ENCODE measurements at places on chromosomes 6 and 20. TPM values are rescaled to one million over a fixed set of nuclear protein-coding genes. Genes with fewer than 3 reads are reported as not detected.

Gene BMP2
- total RNA-seq: not detected

Gene MYLK4
- 0.09 TPM for total RNA-seq

Gene SLC24A3
- total RNA-seq: not detected

Gene PNPLA1
- total RNA-seq: not detected

Gene SPATS1
- not detected for total RNA-seq

Gene IMPG1
- not detected for total RNA-seq

Gene TXNDC5
- total RNA-seq: 51.0 TPM

Gene C6orf163
- total RNA-seq: 1.3 TPM

Gene SLC17A9
- 78.5 TPM for total RNA-seq

Gene TTLL9
- total RNA-seq: not detected

Gene AGER
- total RNA-seq: 16.4 TPM

Gene ABHD16B
- not detected for total RNA-seq

DNA sequence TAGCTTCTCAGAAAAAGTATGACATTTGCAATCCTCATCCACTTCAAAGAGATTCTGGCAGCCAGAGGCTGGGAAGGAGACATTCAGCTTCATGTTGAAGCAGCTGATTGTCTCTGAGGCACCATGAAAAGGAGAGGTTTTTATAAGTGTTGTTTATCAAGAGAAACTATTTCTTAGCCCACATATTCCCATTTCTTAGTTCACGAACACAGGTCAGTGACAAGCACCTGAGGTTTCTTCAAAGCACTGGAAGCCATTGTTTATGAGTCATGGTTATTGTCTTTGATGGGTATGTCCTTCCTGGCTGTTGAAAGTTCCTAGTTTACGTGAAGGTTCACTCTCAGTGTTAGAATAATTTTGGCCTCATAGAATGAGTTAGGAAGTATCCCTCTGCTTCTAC, 3.0 kb upstream of the DDX43 start:
- peak overlapping the region; percentile 49 for H3K27ac ChIP-seq
- peaks cover 14% of the 10 kb centered on the region for H3K4me1 ChIP-seq
- H3K4me3 ChIP-seq: no peak overlapping the region
- peaks cover 5% of the 10 kb centered on the region for H3K27me3 ChIP-seq
- DNase-seq: no peak

DNA sequence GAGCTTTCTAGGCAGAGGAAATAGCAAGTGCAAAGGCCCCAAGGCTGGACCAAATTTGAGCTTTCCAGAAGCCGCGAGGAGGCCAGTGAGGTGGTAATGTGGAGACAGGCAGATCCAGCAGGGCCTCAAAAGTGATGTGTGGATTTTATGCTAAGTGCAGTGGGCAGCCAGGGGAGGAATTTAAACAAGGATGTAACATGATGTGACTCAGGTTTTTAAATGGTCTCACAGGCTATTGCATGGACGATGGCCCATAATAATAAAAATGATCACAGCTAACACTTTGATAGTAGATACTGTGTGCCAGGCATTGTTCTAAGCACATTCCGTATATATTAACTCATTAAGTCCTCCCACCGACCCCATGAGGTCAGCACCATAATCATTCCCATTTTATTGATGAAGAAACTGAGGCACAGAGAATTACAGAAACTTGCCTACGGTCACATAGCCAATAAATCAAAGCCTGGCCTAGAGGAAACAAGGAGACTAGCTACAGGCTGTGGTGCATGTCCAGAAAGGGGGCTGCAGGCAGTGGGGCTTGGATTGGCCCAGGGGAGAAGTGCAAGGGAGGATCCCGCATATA, 18.0 kb upstream of the PREX1 start:
- no peaks in the 10 kb centered on the region for H3K27me3 ChIP-seq
- peak overlapping the region; percentile 85 for H3K27ac ChIP-seq
- H3K4me1 ChIP-seq: peaks cover 33% of the 10 kb centered on the region
- no peak for DNase-seq
- no peaks in the 10 kb centered on the region for H3K36me3 ChIP-seq

- no peak overlapping the region for H3K4me3 ChIP-seq
- DNase-seq: no peak
- no peaks in the 10 kb centered on the region for H3K4me1 ChIP-seq
- no peaks in the 10 kb centered on the region for H3K27me3 ChIP-seq
- H3K27ac ChIP-seq: no peak overlapping the region
Measured at GRCh38 chr6:71621918-71622519, 264.3 kb upstream of the RIMS1 start.

DNA sequence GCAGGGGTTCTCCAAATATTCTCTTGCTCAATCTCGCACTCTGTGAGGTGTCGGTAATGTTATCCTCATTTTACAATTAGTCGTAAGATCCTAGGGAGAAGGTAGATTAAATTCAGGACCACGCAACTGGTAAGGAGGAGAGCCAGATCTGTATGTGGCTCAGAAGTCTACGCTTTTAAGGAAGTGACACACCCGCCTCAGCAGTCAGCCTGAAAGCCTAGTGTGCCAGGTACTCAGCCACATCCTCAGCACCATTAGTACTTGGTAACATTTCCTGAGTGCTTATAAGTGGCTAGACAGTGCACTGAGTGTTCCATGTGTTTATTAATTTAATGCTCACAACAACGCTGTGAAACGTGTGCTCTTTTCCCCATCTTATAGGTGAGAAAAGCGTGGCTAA, 63.7 kb downstream of the DHX35 start:
- H3K4me1 ChIP-seq: peaks cover 23% of the 10 kb centered on the region
- peak overlapping the region; percentile 67 for H3K27ac ChIP-seq
- H3K36me3 ChIP-seq: peaks cover 57% of the 10 kb centered on the region
- no peak overlapping the region for H3K4me3 ChIP-seq
- peak; percentile 52 for DNase-seq

- H3K36me3 ChIP-seq: no peaks in the 10 kb centered on the region
- no peak for DNase-seq
- H3K27me3 ChIP-seq: no peaks in the 10 kb centered on the region
- no peak overlapping the region for H3K27ac ChIP-seq
Measured at GRCh38 chr6:44701038-44701636, 313.6 kb downstream of the CDC5L start.

GRCh38 chr20:53750827-53751619, 157.4 kb upstream of the ZNF217 start:
- H3K4me1 ChIP-seq: peaks cover 62% of the 10 kb centered on the region
- H3K27me3 ChIP-seq: no peaks in the 10 kb centered on the region
- peak overlapping the region; percentile 59 for H3K4me3 ChIP-seq
- peak; percentile 76 for DNase-seq
- peak overlapping the region; percentile 97 for H3K27ac ChIP-seq
- H3K36me3 ChIP-seq: no peaks in the 10 kb centered on the region

DNA sequence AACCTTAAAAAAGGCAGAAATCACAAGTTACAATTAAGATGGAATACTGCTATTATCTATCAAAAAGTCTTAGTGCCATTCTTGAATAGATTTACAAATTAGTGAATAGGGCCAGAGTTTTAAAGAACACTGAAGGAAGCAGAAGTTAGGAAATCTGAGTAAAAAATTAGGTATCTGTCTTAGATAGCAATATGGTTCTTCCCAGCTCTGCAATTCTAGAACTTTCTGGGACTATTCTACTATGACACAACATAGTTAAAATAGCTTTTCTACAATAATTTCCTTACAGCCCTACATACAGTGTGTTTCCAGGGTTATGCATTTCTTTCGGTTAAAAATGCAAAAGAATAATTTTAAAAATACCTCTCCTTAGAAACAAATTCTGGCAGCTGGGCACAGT, 18.2 kb downstream of the IFNGR1 start:
- H3K4me3 ChIP-seq: no peak overlapping the region
- no peak for DNase-seq
- H3K36me3 ChIP-seq: peaks cover 40% of the 10 kb centered on the region
- peaks cover 9% of the 10 kb centered on the region for H3K4me1 ChIP-seq

DNA sequence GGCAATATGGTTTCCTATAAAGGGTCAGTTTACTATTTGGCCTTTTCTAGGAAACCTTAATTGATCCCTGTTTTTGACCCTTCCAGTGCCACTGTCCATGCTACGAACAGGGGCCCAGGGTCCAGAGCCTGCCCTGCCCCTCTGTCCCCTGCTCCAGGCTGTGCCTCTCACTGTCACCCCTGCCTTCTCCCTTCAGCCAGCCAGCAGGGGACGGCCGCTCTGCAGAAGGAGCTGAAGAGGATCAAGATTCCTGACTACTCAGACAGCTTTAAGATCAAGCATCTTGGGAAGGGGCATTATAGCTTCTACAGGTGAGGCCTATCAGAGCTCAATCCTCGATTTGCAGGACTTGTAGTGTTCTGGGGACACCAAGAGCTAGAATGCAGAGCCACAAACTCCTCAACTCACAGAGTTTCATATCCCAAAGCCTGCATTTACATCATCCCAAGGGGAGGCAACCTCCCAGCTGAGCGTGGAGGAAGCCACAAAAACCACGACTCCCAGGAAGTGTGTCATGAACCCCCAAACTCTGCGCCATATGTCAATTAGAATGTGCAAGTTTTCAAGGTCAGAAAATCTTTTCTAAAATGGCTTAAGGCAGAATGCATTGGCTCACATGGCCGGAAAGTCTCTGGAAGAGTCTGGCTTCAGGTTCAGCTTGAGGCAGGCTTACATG, 3.6 kb downstream of the BPI start:
- peaks cover 40% of the 10 kb centered on the region for H3K27me3 ChIP-seq
- no peak for DNase-seq
- H3K36me3 ChIP-seq: no peaks in the 10 kb centered on the region
- H3K4me3 ChIP-seq: no peak overlapping the region
- peaks cover 10% of the 10 kb centered on the region for H3K4me1 ChIP-seq

DNA sequence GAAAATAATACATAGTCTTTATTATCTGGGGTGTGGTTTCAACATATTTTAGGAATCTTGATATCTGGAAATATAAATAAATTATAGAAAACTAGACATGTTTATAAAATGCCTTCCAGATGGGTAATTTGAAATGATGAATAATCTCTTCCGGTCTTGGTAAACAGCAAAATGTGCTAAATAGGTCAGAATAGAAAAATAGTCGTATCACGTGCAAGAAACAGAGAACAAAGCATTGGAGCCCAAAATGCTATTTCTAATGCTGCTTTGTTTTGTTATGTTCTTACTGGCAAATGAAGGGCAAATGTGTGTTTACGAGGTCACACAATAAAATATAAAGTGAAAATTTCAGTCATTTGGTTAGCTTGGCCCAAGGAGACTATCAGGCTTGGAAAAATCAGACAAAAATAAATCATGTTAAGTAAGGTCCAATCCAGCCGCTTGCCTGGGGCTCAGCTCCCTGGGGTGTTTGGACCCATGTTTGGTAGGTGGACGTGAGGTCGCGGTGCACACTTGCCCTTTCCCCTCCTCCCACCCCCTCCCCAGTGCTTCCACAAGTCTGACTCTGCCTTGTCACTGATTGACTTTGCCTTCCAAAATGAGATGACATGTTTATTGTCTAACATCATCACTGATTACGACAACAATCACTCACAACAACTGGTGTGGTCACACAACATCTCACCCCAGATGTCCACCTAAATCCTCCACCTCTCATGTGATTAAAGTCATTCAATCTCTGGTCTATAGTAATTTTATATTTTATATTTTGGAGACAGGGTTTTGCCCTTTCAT, 56.0 kb downstream of the RIN2 start:
- peaks cover 4% of the 10 kb centered on the region for H3K4me1 ChIP-seq
- DNase-seq: no peak
- H3K27ac ChIP-seq: no peak overlapping the region
- no peak overlapping the region for H3K4me3 ChIP-seq

GRCh38 chr6:112243861-112244827, 10.2 kb downstream of the LAMA4 start:
- no peak for DNase-seq
- H3K27me3 ChIP-seq: peaks cover 6% of the 10 kb centered on the region
- peaks cover 9% of the 10 kb centered on the region for H3K4me1 ChIP-seq

GRCh38 chr20:48531505-48531904, 296.3 kb downstream of the PREX1 start:
- H3K27me3 ChIP-seq: peaks cover 4% of the 10 kb centered on the region
- no peaks in the 10 kb centered on the region for H3K36me3 ChIP-seq
- H3K27ac ChIP-seq: no peak overlapping the region

- peaks cover 42% of the 10 kb centered on the region for H3K4me1 ChIP-seq
- no peak for DNase-seq
- H3K4me3 ChIP-seq: no peak overlapping the region
Measured at GRCh38 chr6:57106990-57107389, 17.0 kb downstream of the ZNF451 start.

DNA sequence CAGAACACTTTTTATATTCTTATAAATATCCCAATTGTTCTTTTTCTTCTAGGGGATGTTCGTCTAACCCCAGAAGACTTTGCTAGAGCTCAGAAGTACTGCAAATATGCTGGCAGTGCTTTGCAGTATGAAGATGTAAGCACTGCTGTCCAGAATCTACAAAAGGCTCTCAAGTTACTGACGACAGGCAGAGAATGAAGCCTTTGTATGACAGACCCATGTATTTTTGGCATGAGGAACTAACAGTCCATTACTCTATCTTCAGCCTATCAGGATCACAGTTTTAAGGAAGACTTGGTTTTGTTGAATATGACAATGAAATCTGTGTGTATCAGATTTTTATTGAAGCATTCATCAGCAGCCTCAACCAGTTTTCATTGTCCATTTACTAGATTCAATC, 71.4 kb downstream of the VTA1 start:
- no peak overlapping the region for H3K27ac ChIP-seq
- no peak for DNase-seq
- peaks cover 14% of the 10 kb centered on the region for H3K36me3 ChIP-seq
- H3K4me1 ChIP-seq: no peaks in the 10 kb centered on the region
- H3K27me3 ChIP-seq: no peaks in the 10 kb centered on the region

DNA sequence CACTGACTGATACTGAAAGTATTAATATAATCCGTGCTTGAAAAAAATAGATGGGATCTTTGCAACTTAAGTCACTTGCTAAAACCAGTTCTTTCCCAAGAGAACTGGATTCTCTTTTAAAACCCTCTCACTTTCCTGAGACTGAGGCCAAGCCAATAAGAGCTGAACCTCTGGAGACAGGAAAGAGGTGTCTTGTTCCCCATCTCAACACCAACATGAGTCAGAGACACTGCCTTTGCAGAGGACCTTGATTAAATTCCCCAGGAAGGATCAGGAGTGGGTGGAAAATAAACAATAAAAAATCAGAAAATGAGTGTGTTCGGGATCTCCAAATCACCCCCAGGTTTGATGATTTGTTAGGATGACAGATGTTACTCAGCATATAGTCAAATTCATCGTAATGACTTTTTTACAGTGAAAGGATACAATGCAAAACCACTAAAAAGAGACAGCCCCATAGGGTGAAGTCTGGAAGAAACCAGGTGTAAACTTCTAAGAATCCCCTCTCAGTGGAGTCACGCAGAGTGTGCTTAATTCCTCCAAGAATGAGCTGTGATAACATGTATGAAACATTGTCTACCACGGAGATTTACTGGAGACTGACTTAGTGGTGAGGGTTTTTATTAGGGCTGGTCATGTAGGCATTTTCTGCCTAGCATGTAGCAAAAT, 122.8 kb upstream of the BEND3 start:
- no peaks in the 10 kb centered on the region for H3K27me3 ChIP-seq
- H3K4me1 ChIP-seq: no peaks in the 10 kb centered on the region
- no peak overlapping the region for H3K27ac ChIP-seq
- no peak overlapping the region for H3K4me3 ChIP-seq
- no peak for DNase-seq
- peaks cover 32% of the 10 kb centered on the region for H3K36me3 ChIP-seq
